ENCODE measurements at places on chromosomes 3 and 15. TPM values are rescaled to one million over a fixed set of nuclear protein-coding genes. Genes with fewer than 3 reads are reported as not detected.
A peak's percentile ranks its signal among the peaks of the same experiment; 100 is the strongest.

- no peak for DNase-seq
Measured at GRCh38 chr3:37812499-37812896, 49.2 kb upstream of the CTDSPL start.

DNA sequence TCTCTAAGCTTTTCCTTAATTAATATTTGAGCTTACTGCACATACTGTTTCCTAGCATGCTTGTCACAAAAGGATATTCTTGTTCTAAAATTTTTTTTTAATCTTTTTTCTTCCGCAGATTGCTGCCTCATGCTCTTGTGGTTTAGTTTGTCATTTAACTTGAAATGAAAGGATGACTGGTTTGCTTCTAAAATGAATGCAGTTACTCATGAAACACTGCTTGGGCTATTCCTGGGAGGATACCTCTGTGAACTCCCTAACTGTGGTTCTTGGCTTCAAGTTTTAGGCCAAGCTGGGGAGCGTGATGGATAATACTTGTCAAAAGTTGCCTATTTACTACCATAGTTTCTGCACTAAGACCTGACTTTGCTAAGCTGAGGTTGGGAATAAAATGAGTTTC lies 64.0 kb downstream of the USP13 start:
- no peak for DNase-seq

DNA sequence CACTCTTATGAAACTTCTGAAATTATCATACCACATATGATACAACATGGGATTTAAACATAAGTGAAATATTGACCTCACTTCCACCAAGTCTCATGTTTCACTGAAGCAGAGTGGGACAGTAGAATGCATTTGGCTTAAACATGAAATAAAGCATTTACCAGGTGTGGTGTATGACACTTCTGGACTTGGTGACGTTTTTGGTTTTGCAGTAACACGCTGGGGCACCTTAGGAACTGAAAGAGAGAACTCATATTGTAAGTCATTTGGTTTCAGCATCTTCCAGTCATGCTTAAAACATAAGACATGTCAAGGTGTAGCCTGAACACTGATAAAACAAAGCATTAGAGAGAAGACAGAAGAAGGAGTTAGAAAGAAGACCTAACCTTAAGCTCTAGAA lies 95.3 kb downstream of the TFG start:
- no peak for DNase-seq

DNA sequence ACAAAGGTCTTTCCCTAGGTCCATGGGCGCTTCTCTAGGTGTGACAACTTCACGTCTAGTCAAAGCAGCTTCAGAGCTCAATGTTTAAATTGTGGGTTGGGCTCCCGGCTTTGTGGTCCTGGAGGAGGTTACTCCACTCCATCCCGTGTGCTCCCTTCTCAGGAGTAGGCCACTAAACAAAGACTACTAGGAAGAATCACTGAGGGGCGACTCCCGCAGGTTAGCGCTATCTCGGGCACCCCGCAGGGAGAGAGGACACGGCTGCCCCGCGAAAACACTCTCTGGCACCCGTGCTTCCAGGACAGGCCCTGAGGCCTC lies 500 bp downstream of the PARP6 start:
- peak; percentile 22 for DNase-seq

GRCh38 chr3:124032311-124032880 lies 40.5 kb upstream of the ROPN1 start:
- DNase-seq = no peak

DNA sequence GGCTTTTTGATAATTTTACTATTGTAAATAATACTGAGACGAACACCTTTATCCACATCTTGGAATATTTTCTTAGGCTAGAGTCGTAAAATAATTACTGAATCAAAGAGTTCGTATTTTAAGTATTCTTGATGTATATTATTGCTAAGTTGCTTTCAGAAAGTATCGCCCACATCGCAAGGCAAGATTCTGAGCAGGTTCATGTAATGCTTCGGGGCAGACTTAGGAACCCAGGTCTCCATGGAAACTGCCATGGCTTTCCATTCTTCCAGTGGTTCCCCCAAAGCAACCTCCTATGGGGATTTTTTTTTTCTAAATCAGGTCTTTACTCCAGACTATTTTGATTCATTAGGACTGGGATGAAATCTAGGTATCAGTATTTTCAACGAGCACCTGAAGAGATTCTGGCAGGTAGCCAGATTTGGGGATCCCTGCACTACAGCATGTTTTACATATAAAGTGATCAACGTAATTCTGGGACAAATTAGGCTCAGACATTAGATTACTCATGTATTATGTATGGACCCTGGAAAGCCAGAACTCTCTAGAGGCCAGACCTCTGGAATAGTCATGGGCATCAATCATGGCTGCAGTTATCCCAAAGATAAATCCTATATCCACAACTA lies 86.5 kb downstream of the B3GNT5 start:
- DNase-seq = no peak

GRCh38 chr15:41940441-41940857 lies 31.9 kb downstream of the EHD4 start:
- DNase-seq = peak; percentile 79

DNA sequence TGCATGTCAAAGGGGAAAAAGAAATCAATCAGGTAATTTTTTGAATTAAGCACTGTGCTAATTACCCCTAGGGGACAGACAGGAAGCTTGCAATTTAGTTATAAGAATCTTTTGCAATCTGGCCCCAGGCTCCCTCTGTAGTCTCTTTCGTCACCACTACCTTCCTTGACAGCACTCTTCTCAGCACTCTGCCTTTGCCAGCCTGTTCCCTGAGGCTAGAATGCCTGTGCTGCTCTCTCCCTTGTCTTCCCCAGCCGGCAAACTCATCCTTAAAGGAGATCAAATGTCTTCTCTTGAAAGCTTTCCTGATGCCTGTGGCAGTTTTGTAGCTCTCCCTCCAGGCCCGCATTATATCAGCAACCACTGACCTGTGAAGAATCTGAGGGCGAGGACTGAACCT lies 32.4 kb upstream of the PRTG start:
- DNase-seq = no peak

DNA sequence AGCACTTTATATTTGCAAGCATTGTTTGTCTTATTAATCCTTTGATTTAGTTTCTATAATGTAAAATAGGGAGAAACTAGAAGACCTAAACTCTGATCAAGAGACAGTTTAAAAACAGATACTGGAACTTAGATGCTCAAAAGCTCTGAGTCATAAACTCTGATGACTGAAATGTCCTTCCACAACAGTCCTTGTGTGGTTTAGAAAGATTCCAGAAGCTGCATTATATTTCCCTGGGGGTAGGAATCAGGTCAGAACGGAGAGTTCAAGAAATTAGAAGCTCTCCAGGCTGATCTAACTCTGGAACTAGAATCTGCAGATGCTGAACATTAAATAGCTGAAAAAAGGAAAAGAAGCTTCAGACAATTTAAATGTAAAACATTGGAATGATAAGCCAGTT lies 18.3 kb upstream of the ONECUT1 start:
- no peak for DNase-seq

DNA sequence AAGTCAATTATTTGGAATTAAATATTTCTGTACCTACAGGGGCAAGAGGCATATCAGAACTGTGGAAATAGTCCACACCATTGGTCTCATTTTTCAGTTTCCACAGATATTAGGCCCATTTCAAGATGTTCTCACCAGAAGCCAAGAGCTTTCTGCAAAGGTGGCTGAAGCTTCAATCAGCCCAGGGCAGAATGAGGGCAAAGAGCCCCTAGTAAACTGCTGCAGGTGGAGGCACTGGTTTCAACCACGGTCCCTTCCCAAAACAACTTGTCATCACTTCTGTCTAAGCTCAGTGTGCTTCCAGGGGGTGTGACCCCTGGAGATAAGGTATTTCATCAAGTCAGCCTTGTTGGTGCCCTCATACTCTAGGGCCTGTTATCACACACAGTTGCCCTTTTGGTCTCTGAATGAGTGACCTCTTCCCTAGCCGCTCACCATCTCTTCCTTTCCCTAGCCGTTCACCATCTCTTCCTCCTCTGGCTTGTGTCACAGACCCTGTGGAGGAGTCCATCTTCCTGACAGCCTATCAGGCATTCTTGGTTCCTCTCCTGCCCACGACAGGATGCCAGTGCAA lies 21.2 kb downstream of the IL17RD start:
- DNase-seq = no peak

DNA sequence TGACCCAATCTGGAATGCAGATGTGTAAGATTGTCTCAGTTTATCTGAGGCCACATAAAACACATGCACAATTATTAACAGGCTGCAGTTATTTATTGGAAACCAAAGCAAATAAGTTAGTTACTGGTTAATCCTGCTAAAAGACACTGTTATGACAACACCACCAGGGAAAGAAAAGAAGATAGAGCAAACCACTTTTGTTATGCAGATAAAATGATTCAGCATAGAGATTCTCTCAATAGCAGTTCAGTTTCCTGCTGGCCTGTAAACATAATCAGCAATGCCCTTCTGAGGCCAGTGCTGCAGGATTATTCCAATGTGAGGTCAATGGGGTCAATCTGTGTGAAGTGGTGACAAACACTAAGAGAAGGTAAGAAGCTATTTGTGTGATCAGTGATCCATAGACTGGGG lies 244.4 kb downstream of the ZBTB20 start:
- DNase-seq = no peak

DNA sequence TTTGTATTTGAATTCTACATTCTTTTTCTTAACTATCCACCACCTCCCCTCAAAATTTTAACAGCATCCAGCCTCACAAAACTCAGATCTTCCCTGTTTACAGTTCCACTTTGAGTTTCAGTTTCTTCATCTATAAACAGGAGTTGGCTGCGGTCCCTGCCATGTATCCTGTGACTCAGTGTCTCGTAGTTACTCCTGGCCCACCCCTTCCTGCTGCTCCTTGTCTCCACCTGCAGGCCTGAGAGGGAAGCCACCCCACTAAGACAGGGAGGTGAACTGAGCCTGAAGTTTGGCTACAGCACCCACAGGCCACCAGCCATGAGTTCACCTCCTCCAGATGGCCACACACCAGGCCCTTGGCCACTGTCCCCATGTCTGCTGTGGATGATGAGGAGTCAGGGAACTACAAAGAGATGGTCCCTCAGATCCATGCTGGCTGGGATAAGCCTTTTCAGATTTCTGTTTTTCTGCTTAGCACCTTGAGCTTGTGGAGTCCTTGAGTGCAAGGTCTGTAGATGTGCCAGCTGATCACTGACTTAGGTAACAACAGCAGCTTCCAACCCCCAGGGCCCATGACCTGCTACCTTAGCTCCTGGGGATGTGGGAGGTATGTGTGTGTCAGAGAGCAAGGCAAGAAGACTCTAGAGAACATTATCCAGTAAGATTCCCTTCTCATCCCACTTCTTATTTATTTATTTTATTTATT lies 37.5 kb downstream of the CD86 start:
- DNase-seq = peak; percentile 77

DNA sequence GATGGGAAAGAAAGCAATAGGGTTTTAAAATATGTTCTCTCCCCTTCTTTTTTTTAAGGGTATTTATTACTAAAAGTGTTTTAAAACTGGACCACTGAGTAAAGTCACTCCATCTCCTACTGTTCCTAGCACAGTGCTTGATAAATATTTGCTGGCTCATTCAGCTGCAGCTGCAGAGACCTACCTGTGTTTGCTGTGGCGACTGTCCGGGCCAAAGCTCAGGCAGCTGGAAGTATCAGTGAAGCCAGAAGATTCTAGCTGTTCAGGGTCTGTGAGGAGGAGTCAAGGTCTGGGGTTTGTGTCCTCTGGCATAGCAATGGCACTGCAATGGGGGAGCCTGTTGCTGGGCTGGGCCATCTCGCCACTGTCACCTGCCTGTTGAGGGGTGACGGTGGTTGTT lies 109.9 kb downstream of the RPLP1 start:
- no peak for DNase-seq

DNA sequence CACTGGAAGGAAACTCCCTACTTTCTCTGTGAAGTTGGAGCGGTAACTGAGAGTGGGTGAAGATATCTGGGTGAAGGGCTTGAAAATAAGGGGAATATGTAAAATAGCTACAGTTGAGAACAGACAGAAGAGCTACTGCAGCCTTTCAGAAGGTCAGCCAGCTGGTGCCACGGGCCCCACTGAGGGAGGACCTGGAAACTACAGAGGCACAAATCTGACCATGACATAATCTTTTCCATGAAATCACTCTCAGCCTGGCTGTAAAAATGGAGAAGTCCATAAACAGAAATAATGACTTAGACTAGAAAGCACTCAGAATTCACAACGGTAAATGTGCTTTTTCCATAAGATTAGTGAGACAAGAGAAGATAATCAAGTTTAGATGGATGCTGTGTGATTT lies 46.4 kb downstream of the ST3GAL6 start:
- DNase-seq = no peak

DNA sequence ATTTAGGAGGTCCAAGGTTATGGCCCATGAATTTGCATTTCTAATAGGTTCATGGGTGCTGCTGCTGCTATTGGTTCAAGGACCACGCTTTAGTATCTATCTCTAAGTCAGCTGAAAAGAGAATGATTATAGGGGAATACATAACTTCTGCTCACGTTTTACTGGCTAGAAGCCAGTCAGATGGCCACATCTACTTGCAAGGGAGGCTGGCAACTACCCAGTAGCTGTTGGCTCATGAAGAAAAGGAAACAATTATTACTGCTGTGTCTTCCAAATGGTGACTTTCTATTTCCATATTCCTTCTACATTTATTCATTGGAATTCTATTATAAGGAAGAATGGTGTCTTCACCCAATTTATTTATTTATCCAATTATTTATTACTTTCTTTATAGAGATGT lies 54.2 kb downstream of the SLC25A36 start:
- no peak for DNase-seq

DNA sequence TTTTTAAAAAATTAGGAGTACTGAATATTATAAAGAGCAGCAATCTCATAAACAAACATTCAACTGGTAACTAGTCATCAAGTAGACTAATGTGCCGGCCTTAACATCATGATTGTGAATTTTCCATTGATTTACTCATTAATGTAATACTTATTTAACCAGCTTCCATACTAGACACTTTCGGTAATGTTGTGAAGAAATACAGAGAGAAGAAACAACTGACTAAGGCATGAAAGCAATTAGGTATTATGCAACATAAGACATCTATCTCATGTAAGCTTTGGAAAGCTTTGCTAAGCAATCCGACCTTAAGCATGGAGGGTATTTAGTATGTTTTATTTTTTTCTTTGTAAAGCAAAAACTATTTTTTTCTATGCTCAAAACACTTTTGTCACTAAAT lies 108.0 kb downstream of the IL1RAP start:
- no peak for DNase-seq

DNA sequence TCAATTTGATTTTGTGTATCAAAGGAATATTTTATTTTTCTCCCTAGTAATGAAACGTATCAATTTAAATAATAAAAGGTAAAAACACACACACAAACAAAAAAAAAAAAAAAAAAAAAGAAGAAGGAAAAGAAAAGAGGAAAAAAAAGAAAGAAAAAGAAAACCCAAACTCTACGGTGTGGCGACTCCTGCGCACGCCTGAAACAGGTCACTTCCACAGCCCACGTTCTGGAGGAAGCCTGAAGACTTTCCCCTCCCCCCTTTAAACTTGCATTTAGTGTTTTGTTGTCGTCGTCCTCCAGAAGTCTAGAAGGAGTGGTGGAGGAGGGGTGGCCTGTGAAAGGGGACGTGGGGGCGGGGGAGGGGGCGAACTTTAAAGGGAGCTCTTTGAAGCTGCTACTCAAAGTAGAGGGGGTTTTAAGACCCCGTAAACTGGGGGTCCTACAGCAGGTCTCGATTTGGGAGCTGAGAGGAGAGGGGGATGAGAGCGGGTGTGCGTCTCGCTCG lies 2.3 kb upstream of the TLE3 start:
- DNase-seq = peak; percentile 43

MST1R gene
- total RNA-seq = 0.41 TPM

PCBP4 gene
- 9.1 TPM for total RNA-seq

CORO2B gene
- not detected for total RNA-seq

LRRC31 gene
- not detected for total RNA-seq

ACTRT3 gene
- total RNA-seq = not detected

CD86 gene
- total RNA-seq = not detected

GABRA5 gene
- total RNA-seq = not detected

RTP4 gene
- 0.81 TPM for total RNA-seq
